ENCODE measurements at places on chromosomes 11 and 22. TPM values are rescaled to one million over a fixed set of nuclear protein-coding genes. Genes with fewer than 3 reads are reported as not detected.

DNA sequence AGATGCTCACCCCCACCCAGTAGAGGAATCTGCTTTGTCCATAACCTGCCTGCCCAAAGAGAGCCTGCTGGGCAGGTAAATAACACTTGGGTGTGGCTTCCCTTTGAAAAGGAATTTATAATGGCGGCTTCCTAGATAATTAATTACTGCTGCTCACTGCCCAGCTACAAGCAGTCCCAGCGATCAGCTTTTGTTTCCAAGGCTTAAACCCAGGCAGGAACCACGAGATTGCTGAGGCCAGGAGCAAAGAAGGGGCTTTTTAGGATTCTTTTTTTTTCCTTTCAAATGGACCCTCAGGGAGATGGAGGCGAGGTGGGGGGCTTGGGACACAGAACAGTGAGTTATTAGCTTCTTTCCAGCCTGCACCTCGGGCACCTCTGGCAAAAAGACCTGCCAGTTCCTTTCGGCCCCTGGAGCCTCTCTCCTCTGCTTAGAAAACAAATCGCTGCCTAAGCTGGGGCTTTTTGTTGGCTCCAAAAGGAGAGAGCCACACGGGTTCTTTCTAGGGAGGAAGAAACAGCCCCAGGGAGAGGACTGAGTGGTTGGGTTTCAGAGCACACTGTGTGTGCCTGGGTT lies 107.2 kb downstream of the TSPAN18 start:
- no peak for DNase-seq

GRCh38 chr11:115672999-115673411 lies 168.8 kb upstream of the CADM1 start:
- no peak for DNase-seq

Gene KCTD14
- not detected for total RNA-seq

- DNase-seq = no peak
Observed at GRCh38 chr11:45379162-45379863, 93.2 kb upstream of the SYT13 start.

Gene UPB1
- 0.49 TPM for total RNA-seq

Measured in activated CD8-positive, alpha-beta T cell treated with anti-CD3 and anti-CD28 coated beads for 36 hours (primary cell).